ENCODE measurements at places on chromosomes 16 and 17. TPM values are rescaled to one million over a fixed set of nuclear protein-coding genes. Genes with fewer than 3 reads are reported as not detected.

The INCA1 gene
- total RNA-seq: 0.21 TPM

The TMIGD1 gene
- total RNA-seq: not detected

The AANAT gene
- total RNA-seq: not detected

The TBC1D3H gene
- total RNA-seq: not detected

The CALB2 gene
- 2.1 TPM for total RNA-seq

The TTYH2 gene
- 2.2 TPM for total RNA-seq

The CCDC92B gene
- total RNA-seq: not detected
